ENCODE measurements at places on chromosomes 16 and 17.
A peak's percentile ranks its signal among the peaks of the same experiment; 100 is the strongest.

GRCh38 chr16:73037331-73037745, 10.6 kb downstream of the ZFHX3 start:
- DNase-seq, result no peak
- H3K4me1 ChIP-seq, result peaks cover 12% of the 10 kb centered on the region
- H3K36me3 ChIP-seq, result no peaks in the 10 kb centered on the region

GRCh38 chr17:66533572-66533971, 231.2 kb downstream of the PRKCA start:
- H3K4me1 ChIP-seq, result peaks cover 4% of the 10 kb centered on the region
- H3K27ac ChIP-seq, result no peak overlapping the region
- no peak for DNase-seq
- no peaks in the 10 kb centered on the region for H3K27me3 ChIP-seq
- H3K4me3 ChIP-seq, result no peak overlapping the region

GRCh38 chr17:78332991-78333390, 26.9 kb downstream of the SOCS3 start:
- no peaks in the 10 kb centered on the region for H3K27me3 ChIP-seq
- no peaks in the 10 kb centered on the region for H3K36me3 ChIP-seq
- H3K27ac ChIP-seq, result no peak overlapping the region
- H3K4me1 ChIP-seq, result 0 out of 2 replicates have a peak, but pooled peaks cover 2% of the 10 kb centered on the region
- no peak for DNase-seq

GRCh38 chr17:27575912-27576252, 55.1 kb upstream of the LGALS9 start:
- no peak for DNase-seq
- H3K36me3 ChIP-seq, result no peaks in the 10 kb centered on the region
- H3K27me3 ChIP-seq, result no peaks in the 10 kb centered on the region
- no peak overlapping the region for H3K4me3 ChIP-seq
- no peaks in the 10 kb centered on the region for H3K4me1 ChIP-seq
- H3K27ac ChIP-seq, result no peak overlapping the region

DNA sequence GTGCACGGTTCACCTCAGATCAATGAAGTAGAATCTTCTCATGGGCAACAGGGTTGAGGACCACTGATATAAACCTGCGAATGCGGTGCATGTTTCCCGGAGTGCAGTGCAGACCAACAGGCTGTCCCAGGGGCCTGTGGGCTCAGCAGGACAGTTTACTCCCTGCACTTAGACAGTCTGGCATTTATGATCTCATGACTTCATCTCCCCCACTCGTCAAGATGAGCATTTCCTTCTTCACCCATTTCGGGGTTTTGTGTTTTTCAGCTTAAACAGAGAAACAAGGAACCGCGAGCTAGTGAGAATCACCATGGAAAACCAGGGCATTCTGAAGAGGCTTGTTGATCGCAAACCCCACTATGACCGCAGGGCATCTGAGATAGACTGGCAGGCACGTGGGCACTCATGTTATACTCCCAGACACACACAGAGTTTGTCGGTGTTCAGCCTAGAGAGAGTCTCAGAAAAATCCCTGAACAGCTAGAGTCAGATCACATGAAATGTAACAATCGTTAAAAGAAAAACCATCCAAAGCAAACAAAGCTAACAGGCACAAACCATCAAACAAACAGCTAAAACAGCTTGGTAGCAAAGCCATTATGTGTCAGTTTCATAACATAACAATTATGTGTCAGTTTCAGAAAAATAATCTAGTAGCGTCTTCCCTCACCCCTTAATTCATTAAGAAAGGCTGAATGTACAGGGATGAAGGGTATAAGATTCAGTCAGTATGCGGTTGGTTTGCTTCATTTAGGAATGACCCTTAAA, 2.9 kb downstream of the CFAP97D1 start:
- peaks cover 4% of the 10 kb centered on the region for H3K4me1 ChIP-seq
- H3K27me3 ChIP-seq, result no peaks in the 10 kb centered on the region
- H3K27ac ChIP-seq, result no peak overlapping the region
- H3K4me3 ChIP-seq, result no peak overlapping the region

- peaks cover 26% of the 10 kb centered on the region for H3K36me3 ChIP-seq
- H3K4me3 ChIP-seq, result no peak overlapping the region
- no peak overlapping the region for H3K27ac ChIP-seq
- H3K27me3 ChIP-seq, result no peaks in the 10 kb centered on the region
- DNase-seq, result no peak
- H3K4me1 ChIP-seq, result no peaks in the 10 kb centered on the region
Measured at GRCh38 chr17:75502072-75502720, 13.1 kb downstream of the CASKIN2 start.

- no peak overlapping the region for H3K4me3 ChIP-seq
- H3K27ac ChIP-seq, result no peak overlapping the region
- H3K27me3 ChIP-seq, result no peaks in the 10 kb centered on the region
- H3K36me3 ChIP-seq, result peaks cover 15% of the 10 kb centered on the region
Measured at GRCh38 chr17:19316761-19317358, 45.7 kb downstream of the B9D1 start.

GRCh38 chr17:32805029-32805976, 71.6 kb downstream of the MYO1D start:
- no peaks in the 10 kb centered on the region for H3K4me1 ChIP-seq
- no peak overlapping the region for H3K4me3 ChIP-seq
- no peak overlapping the region for H3K27ac ChIP-seq
- H3K27me3 ChIP-seq, result no peaks in the 10 kb centered on the region
- no peaks in the 10 kb centered on the region for H3K36me3 ChIP-seq

DNA sequence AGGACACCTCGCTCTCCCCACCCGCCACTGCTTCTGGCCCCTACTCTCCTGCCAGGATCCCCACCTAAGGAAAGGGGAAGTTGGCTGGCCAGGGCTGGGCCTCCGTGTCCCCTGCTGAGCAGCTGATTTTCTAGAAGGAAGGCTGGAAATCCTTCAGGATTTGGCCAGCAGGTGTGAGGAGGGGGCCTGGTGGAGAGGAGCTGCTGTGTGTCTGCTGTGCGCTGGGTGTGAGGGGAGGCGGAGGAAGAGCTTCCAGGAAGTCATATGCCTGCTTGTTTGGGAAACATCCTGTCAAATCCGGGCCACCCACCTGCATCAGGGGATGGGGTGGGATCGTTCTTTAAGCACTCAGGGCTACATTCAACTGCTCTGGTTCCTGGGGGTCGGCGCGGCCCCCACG, 28.6 kb downstream of the TPSG1 start:
- H3K36me3 ChIP-seq, result no peaks in the 10 kb centered on the region
- DNase-seq, result no peak

GRCh38 chr17:64496348-64496785, 487 bp downstream of the POLG2 start:
- peaks cover 20% of the 10 kb centered on the region for H3K36me3 ChIP-seq
- H3K4me1 ChIP-seq, result no peaks in the 10 kb centered on the region
- peak overlapping the region; percentile 87 for H3K4me3 ChIP-seq

Measured in iPS DF 6.9 (cell line).